H9 (cell line): ENCODE measurements at places on chromosomes 1 and 21. TPM values are rescaled to one million over a fixed set of nuclear protein-coding genes. Genes with fewer than 3 reads are reported as not detected.
A peak's percentile ranks its signal among the peaks of the same experiment; 100 is the strongest.

- H3K4me1 ChIP-seq, result peaks cover 15% of the 10 kb centered on the region; the same call in 1 of the 2 replicates
- no peak overlapping the region for H3K27ac ChIP-seq
- no peaks in the 10 kb centered on the region for H3K27me3 ChIP-seq
- peaks cover 2% of the 10 kb centered on the region; the same call in 2 of the 3 replicates for H3K36me3 ChIP-seq
Observed at GRCh38 chr1:119327450-119328155, 41.0 kb upstream of the HAO2 start.

DNA sequence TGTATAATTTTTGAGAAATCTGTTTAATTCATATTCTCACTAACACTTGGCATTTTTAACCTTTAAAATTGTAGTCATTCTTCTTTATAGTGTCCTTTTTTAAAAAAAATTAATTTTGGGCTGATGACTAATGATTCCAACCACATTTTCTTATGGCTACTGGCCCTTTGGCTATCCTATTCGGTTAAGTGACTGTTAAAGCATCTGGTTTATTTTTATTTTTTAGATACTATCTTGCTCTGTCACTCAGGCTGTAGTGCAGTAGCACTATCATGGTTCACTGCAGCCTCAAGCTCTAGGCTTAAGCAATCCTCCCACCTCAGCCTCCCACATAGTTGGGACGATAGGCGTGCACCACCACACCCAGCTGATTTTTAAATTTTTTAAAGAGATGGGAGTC is 723.2 kb upstream of the CXADR start:
- H3K36me3 ChIP-seq, result no peaks in the 10 kb centered on the region; the same call in 2 of the 3 replicates
- no peak for DNase-seq
- no peaks in the 10 kb centered on the region for H3K27me3 ChIP-seq

DNA sequence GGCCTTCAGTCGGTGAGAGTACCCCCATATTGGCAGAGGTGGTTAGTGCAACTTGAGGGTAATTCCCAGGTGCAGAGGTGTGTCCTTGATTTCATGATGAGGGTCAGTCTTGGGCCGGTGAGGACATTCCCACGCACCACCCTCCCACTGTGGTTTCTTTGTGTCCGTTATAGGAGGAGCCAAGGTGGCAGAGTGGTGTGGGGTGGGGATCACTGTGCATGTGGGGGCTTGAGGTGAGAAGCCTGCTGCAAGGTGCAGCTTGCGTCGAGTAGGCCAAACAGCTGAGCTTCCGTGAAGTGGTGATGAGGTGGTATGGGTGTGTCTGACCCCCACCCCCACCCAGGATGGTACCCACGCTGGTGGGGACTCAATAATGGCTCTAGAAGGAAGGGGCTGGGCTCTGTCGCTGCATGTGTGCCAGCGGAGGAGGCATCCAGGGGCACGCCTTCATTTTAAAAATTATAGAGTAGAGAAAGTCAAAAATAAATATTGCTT is 6.2 kb downstream of the PTPRF start:
- H3K27ac ChIP-seq, result no peak overlapping the region
- no peak for DNase-seq
- H3K27me3 ChIP-seq, result no peaks in the 10 kb centered on the region
- H3K36me3 ChIP-seq, result peaks cover 12% of the 10 kb centered on the region; the same call in 2 of the 3 replicates
- peaks cover 6% of the 10 kb centered on the region; the same call in 1 of the 2 replicates for H3K4me1 ChIP-seq

- DNase-seq, result no peak
- no peak overlapping the region for H3K4me3 ChIP-seq
- H3K4me1 ChIP-seq, result no peaks in the 10 kb centered on the region
- H3K27ac ChIP-seq, result no peak overlapping the region
- H3K36me3 ChIP-seq, result no peaks in the 10 kb centered on the region
Observed at GRCh38 chr1:110281363-110282290, 57.5 kb upstream of the RBM15 start.

DNA sequence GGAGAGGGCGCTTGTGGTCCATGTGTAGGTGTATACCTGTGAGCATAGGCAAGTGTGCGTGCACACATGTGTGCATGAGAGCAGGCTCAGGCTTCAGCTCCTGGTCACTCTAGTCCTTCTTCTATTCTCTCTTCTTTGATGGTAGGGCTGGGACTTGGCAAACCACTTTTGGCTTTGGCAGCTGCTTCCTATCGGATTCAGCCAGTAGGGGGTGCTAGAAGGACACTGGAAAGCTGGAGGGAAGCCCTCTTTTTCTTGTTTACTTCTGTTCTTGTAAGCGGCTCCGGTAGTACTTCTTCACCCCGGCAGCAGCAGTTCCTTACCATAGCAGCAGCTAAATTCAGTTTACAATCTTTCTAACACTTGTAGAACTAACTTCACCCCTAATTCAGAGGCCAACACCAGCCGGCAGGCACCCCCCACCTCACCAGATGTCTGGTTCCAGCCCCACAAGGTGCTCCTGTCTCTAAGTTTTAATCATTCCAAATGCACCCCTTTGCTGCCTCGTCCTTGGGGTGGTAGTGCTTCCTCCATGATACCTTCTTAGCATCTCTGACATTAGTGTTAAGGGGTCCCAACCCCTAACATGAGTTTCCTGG is 25.1 kb downstream of the NENF start:
- H3K4me3 ChIP-seq, result no peak overlapping the region
- H3K4me1 ChIP-seq, result no peaks in the 10 kb centered on the region
- H3K27me3 ChIP-seq, result no peaks in the 10 kb centered on the region
- DNase-seq, result peak; percentile 86

DNA sequence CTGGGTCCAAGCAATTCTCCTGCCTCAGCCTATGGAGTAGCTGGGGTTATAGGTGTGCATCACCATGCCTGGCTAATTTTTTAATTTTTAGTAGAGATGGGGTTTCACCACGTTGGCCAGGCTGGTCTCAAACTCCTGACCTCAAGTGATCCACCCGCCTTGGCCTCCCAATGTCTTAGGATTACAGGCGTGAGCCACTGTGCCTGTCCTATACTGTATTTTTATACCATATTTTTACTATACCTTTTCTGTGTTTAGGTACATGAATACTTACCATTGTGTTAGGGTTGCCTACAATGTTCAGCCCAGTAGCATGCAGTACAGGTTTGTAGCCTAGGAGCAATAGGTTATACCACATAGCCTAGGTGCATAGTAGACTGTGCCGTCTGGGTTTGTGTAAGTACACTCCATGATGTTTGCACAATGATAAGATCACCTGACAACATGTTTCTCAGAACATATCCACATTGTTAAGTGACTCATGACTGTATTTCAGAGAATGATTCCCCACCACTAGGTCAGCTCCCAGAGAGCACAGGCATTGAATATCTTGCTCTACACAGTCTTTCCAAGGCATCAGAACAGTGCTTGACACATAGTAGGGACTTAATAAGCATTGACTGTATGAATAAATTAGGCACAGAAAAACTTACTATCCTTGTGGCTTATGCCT is 6.0 kb upstream of the CITED4 start:
- DNase-seq, result no peak
- no peak overlapping the region for H3K27ac ChIP-seq
- no peaks in the 10 kb centered on the region for H3K4me1 ChIP-seq
- H3K36me3 ChIP-seq, result no peaks in the 10 kb centered on the region
- H3K27me3 ChIP-seq, result no peaks in the 10 kb centered on the region

TRABD2B gene
- total RNA-seq, result 1.9 and 2.3 TPM in 2 replicates
